Renal pelvis (tissue), 12 donors: ENCODE measurements at places on chromosomes 6 and 20.

DNA sequence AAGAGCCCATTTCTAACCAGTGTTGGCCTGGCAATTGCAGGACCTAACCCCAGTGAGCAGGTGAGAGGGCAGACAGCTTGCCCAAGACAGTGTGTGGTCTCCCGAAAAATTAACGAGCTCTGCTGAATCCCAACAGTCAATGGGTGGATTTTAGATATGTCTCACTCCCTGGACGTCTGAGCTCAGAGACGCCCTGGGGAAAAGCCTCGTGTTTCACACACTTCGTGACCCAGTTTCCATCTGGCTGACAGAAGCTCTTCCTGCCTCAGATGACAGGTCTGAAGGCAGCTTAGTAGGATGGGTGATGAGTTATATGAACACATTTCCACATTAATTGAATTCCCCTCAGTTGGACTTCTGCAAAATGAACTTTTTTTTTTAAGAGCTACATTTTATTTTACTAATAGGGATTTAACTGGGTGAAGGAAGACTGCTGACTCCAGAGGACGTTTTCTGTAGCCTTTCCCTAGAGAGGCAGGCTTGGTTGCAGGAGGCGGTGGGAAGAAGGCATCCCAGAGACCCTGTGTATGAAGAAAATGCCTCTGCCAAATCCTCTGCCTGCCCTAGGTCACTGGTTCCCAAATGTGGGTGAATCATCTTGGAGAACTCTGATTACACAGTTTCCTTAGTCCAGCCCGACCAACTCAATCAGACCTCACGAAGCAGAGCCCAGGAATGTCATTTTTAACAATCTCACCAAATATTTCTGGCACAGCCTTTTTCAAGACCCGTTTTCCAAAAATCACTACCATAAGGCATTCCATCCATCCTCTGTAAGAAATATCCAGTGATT lies 71.7 kb upstream of the LY86 start:
- DNase-seq, result no peak

- DNase-seq, result no peak
Observed at GRCh38 chr6:79574630-79575225, 37.5 kb upstream of the LCA5 start.

DNA sequence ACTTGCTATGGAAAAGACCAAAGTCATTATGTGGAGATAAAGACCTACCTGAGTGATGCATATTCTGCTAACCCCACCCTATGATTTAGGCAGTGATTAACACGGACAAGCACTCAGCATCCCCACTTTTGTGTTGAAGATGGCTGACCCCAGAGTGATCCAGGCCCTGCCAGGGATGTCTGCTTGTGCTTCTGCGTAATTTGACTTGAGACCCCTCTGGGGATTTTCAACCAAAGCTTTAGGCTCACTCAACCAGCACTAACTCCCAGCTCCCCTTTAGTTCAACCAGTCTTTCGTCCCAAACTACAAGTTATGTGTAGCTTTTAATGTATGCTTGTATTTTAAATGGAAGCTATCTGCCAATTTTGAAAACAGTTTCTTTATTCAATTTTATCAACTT lies 538.0 kb upstream of the ID4 start:
- no peak for DNase-seq

GRCh38 chr6:122365775-122366403 lies 33.6 kb upstream of the HSF2 start:
- no peak for DNase-seq

DNA sequence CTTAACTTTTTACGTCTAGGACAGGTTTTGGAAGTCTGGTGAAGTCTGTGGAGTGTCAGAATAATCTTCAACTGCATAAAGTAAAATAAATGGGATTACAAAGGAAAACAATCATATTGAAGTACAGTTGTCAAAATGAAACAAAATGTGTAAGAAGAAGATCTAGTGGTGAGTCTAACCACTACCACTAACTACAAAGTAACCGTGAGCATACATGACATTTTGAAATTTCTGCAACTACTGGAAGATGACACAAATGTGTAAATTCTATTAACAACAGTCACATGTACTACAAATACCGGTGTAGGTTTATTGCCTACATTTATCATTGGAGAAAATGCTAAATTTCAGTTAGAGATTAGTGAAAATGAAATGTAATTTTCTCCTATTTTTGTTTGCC lies 29.7 kb downstream of the VPS52 start:
- DNase-seq, result no peak

DNA sequence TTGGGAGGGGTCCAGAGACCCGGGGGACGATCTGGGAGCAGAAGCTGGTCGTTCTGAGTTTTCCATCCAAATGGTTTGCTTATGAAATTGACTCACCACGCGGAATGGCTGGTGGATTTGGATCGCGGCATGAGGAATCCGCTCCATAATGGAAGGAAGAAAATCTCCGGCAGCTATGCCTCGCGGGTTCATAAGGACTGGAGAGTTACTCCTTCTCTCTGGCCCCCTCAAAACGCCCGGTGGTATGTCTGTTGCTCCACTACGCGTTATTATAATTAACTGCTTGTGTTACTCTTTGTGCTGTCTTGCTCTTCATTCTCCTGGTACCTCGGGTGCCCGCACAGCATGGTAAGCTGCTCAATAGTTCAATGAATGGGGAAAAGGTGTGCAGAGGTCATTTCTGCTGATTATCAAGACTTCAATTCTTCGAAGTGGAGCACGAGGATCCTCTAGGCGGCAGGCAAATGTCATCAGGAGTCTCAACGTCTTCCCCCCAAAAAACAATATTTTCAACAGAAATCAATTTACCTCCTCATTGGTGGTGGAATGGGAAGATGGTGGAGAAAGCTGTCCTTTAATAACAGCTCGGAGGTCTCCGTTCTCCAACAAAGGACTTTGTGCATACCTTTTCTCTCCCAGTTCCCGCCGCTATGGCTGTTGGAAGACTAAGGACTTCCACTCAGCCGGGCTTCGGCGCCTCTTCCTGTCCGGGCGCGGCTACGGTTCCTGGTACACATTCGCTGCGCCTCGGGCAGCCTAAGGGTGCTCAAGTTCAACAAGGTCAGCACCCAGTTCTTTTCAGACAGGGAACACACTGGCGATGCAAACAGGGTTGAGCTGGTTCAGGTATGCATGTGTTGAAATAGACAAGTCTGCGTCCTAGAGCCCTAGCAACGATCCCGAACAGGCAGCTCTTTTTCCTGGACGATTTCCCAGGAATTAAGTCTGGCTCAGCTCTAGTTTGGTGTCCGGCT lies 9.2 kb upstream of the PRSS16 start:
- no peak for DNase-seq

DNA sequence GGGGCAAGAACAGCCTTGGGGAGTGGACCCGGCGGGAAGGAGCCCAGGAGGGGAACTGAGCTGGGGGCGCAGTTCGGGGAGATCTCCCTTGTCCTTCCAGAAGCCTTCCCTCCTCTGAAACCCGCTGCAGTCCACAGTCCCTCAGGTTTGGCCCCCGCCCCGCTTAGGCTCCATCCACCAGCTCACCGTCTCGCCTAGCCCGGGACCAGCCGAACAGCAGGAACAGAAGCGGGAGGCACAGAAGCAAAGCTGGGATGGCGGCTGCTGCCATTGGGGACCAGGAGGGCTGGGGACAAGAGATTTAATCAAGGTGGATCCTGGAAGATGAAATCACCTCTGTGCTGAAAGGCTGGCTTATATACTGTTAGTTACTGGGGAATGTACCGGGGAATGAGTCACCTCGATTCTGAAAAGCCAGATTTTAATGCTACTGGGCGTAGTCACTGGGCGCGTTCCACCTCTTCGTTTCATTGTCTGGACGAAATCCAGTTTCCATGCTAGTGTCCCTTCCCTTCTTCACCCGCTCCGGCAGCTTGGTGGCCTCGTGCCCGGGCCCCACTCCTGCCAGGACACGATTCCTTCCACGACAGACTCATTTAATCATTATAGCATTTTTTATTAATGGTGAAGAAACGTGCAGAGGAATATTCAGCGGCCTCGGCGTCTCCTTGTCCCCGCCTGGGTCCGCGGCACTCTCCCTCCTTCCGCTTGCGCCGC lies at the start of gene RAET1L:
Gene RAET1L, minus strand, starts transcription at position 332 of the 717 bp plus-strand sequence. Its CDS starts 61 bp downstream, at position 271.
- no peak for DNase-seq

DNA sequence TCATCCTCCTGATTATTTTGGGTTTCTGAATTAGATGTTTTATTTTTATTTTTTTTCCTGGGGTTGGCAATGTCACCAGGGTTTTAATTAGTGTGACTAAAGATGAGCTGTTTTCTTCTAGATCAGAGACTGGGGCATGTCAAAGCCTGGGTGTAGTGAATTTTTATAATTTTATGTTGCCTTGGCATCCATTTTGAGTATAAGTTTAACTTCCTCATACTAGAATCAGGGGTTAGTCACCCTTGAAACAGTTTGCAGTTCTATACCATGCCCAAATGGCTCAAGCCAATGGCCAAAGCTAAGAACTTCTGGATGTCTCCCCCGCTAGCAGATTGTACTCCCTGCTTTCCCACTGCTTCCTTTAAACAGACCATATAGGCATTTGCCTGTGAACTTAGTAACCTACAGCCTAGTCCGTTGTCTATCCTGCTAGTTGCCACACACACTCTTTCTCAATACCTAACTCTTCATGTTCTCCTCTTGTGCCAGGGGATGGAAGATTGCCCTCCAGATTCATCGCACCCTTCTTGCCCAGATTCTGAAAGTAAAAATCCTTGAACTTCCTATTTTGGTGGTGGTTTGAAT lies 54.5 kb downstream of the KIAA0408 start:
- no peak for DNase-seq

- no peak for DNase-seq
Observed at GRCh38 chr6:144660561-144661115, 375.5 kb downstream of the UTRN start.

GRCh38 chr20:63821811-63822210 lies 9.3 kb downstream of the ZBTB46 start:
- no peak for DNase-seq

DNA sequence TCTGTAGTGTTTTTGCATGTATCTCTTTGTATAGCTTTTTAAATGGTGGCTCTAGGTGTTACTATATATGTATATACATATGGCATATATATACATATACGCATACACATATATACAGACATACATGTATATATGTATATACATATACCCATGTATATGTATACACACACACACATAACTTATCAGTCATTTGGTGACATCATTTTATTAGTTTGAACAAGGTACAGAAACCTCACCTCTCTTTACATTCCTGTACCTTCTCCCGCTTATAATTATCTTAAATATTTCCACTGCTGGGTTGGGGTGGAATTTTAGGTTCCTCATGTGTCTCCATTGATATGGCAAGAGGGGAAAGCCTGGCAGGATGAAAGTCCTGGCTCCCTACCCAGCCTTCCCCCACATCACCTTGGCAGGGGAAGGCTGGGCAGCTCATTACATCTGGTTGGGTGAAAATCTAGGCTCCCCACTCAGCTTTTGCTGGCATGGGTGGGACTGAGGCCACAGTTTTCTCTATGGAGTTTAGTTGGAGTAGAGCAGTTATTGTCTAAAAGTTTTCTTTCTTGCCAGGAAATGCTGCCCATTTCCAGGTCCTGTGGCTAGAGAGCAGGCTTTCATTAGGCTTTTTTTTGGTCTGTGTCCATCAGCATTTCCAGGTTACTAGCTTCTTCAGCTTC lies 7.6 kb downstream of the GLO1 start:
- no peak for DNase-seq

- DNase-seq, result no peak
Observed at GRCh38 chr20:16863303-16863702, 115.1 kb downstream of the OTOR start.

DNA sequence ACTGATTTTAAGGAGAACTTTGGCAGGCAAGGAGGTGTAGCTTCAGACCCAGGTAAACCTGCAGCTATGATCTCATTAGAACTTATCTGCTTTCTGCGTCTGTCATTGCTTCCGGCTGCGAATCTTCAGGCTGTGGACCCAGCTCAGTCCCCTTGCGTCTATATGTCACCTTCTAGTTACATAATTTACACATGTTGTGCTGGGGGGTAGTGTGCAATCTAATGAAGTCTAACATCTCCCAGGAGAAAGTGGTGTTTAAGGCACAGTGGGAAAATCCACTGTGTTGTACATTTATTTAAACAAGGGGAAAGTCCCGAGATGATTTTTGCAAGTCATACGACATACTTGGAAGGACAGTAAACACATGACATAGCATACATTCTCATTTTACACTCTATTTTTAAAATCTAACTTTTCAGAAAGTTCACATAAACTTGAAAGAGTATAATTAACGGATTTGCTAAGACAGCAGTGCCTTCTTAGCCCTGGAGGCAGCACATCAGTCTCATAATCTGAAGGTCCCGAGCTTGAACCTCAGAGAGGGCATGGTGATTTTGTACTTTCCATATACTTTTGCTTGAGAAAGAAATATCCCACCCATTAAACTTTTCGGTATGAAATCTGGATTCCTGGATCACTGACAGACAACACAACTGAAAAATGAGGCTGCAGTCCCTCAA lies 35.2 kb downstream of the GPX6 start:
- no peak for DNase-seq

- no peak for DNase-seq
Observed at GRCh38 chr6:53944543-53944942, 149.7 kb downstream of the LRRC1 start.

- no peak for DNase-seq
Observed at GRCh38 chr6:107523054-107523791, 33.3 kb downstream of the SOBP start.

GRCh38 chr6:53934023-53934422 lies 139.2 kb downstream of the LRRC1 start:
- DNase-seq, result no peak

- no peak for DNase-seq
Observed at GRCh38 chr6:144675231-144675861, 390.2 kb downstream of the UTRN start.

GRCh38 chr20:61727761-61728160 lies 337.9 kb downstream of the TAF4 start:
- DNase-seq, result no peak

- DNase-seq, result peak; percentile 82
Observed at GRCh38 chr6:17392978-17393891, at the start of gene CAP2. Gene CAP2 (plus strand): TSS chr6:17393595. CDS start chr6:17421556, 27,961 bp downstream.

DNA sequence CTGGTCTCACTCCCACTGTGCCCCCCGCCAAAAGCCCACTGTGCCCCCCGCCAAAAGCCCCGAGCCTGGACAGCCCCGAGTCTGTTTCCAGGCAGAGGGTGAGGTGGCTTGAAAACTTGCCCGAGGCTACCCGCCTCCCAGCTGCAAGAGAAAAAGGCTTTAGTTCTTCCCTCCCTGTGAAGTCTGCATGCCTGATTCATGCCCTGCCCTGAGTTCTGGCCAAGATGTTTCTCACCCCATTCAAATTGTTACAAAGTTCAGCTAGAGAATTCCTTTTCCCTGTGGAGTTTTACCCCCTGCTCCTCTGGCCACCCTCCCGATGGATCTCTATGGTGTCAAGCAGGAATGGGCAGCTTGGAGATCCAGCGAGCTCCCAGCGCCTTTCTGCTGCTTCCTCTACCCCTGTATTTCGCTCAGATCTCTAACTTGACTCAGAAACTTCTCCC lies 298.8 kb upstream of the MAP3K7 start:
- no peak for DNase-seq
